ENCODE measurements at places on chromosomes 11 and 22.

- no peak for DNase-seq
Measured at GRCh38 chr11:77502346-77502905, 28.5 kb upstream of the PAK1 start.

DNA sequence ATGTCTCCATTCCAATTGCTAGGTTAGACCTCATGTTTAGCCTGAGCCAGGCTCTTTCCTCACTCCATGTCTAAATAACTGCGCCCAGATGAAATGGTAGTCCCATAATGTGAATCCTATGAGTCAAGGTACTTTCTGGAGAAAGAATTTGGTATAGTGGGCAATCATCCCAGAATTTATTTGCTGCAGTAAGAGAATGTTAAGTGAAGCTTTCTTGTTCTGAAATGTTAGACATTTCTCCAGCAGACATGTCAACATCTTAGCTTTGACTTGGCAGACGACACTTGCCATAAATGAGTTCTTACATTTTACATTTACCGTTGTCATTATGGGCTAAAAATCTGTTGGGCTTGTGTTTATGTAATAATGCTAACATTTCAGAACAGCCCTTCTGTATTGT is 165.2 kb downstream of the PGR start:
- DNase-seq = no peak

GRCh38 chr11:122202951-122203456 is 87.0 kb upstream of the BLID start:
- peak; percentile 81 for DNase-seq

DNA sequence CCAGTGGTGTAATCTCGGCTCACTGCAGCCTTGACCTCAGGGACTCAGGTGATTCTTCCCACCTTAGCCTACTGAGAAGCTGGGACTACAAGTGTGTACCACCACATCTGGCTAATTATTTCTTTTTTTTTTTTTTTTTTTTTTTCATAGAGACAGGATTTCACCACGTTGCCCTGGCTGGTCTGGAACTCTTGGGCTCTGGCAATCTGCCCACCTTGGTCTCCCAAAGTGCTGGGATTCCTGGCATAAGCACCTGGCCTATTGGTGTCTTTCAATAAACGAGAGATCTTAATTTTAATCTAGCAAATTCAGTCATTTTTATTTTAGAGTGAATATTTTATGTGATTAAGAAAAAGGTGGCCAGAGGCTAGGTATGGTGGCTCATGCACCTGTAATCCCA is 40.1 kb downstream of the DGCR2 start:
- no peak for DNase-seq

- DNase-seq = no peak
Measured at GRCh38 chr11:15901054-15901453, 455.3 kb downstream of the SOX6 start.

DNA sequence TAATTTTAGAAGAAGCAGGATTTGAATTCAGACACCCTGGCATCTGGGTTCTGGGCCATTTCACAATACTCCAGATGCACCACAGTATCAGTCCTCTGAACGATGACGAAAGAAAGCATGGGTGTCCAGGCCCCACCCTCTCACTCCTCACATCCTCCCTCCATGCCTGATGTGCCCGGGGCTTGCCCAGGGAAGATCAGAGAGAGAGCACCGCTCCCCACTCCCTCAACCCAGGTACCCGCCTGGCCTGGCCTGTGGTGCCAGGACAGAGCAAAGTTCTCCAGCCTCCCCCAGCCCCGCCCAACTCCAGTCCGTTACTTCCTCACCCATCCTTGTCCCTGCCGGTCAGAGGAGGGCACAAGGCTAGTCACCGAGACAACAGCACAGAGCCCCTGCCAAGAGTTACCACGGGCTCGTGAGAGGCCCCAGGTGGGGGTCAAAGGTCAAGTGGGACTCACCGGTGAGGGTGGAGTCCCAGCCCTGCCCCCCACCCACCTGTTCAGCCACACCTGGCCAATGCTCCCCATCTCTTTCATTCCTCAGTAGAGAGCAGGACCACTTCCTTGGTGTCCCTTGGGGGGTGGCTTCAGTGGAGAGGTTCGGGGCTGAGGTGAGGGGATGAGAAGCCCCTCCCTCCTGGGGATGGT is 8.1 kb downstream of the BCL9L start:
- no peak for DNase-seq

All from HCT116 (cell line).